ENCODE measurements at places on chromosomes 13 and 19. TPM values are rescaled to one million over a fixed set of nuclear protein-coding genes. Genes with fewer than 3 reads are reported as not detected.

GRCh38 chr13:49409008-49409407 lies 34.9 kb downstream of the CAB39L start:
- DNase-seq, result no peak

Gene LILRB1
- total RNA-seq, result not detected

GRCh38 chr13:40576369-40576768 lies 90.1 kb downstream of the FOXO1 start:
- DNase-seq, result no peak

GRCh38 chr13:95123726-95124125 lies 177.5 kb downstream of the ABCC4 start:
- DNase-seq, result no peak

DNA sequence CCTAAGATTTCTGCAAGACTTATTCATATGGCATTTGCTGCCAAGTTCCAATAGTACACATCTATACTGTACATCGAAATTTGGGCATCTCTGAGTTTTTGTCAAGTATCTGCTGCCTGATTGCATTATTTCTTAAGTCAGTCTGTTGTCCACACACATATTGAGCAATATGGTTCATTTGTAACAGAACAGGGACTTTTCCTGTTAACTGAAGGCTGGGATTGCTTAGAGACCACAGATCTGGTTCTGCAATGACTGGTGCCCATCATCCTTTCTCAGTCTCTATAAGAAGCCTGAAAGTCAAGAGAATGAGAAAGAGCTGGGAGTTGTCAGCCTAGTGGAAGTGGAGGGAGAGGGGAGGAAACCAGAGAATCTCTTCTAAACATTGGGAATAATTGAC lies 22.5 kb upstream of the MYCBP2 start:
- DNase-seq, result no peak

Measured in PC-9 (cell line).